ENCODE measurements at places on chromosomes 3 and 15. TPM values are rescaled to one million over a fixed set of nuclear protein-coding genes. Genes with fewer than 3 reads are reported as not detected.

The PROS1 gene
- 23.0 TPM for total RNA-seq

DNA sequence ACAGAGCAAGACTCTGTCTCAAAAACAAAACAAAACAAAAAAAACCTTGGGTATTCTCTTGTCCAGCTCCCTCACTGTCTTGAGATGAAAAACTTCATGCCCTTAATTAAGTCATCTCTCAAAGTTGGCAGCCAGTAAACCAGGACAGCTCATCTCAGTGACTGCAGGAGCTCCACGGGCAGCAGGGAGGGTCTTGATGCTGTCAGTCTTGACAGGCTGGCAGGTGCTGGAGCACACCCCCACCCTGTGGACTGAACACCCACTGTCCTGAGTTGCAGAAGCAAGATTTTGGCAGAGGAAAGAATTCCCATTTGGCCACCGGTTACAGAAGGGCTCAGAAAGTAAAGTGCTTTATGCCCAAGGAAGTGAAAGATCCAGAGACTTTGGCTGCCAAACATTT, 8.0 kb downstream of the DNAJA4 start:
- no peak for DNase-seq

The TRPM1 gene
- total RNA-seq, result 1.9 TPM

GRCh38 chr3:143247073-143247472, 127.5 kb downstream of the CHST2 start:
- no peak for DNase-seq
